ENCODE measurements at places on chromosomes 5 and 9.

- no peak for DNase-seq
Measured at GRCh38 chr5:37283214-37283820, 34.1 kb upstream of the CPLANE1 start.

GRCh38 chr5:143379606-143380005 is 23.9 kb downstream of the NR3C1 start:
- DNase-seq, result no peak

DNA sequence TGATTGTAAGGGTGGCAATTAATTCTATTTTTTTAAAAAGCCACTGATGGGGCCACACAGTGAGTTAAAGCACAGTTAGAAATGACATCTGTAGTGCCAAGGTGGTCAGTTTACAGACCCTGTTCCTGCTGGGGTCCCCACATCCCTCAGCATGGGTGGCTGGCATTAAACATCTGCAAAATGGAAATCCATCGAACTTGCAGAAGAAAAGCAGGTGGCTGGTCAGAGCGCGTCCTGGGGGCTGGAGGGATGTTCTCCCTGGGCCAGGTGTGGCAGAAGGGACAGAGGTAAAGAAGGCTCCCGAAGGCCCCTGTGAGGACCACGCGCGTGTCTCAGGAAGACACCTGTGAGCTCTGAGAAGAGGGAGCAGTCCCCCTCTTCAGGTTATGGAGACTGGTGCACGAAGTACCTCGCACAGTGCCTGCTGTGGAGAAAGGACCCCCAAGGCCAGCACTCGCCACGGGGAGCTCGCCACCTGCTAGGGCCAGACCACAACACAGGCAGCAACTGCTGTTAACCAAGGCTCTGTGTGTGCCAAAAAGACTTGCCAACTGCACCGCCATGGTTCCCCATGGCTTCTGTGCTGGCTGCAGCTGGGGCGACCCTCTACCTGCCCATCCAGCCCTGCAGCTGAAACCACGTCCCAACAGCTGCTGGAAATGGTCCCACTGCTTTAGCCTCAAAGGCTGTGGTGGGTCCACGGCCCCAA is 65.2 kb downstream of the RASGEF1C start:
- DNase-seq, result no peak

- DNase-seq, result no peak
Measured at GRCh38 chr5:41433552-41434181, 76.7 kb downstream of the PLCXD3 start.

- no peak for DNase-seq
Measured at GRCh38 chr9:89433826-89434225, 64.1 kb downstream of the SEMA4D start.
